ENCODE measurements at places on chromosomes 1 and 21.

- peak; percentile 96 for DNase-seq
These were observed 83.6 kb downstream of the SLC66A1 start for GRCh38 chr1:19395678-19396192.

- peak; percentile 71 for DNase-seq
These were observed 68.1 kb downstream of the RPS6KA1 start for GRCh38 chr1:26597629-26598039.

DNA sequence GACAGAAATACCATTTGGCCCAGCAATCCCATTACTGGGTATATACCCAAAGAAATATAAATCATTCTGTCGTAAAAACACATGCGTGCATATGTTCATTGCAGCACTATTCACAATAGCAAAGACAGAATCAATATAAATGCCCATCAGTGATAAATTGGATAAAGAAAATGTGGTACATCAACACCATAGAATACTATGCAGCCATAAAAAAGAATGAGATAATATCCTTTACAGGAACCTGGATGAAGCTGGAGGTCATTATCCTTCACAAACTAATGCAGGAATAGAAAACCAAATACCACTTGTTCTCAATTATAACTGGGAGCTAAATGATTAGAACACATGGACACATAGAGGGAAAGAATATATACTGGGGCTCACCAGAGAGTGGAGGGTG lies 109.6 kb upstream of the SLC35F3 start:
- DNase-seq: no peak

DNA sequence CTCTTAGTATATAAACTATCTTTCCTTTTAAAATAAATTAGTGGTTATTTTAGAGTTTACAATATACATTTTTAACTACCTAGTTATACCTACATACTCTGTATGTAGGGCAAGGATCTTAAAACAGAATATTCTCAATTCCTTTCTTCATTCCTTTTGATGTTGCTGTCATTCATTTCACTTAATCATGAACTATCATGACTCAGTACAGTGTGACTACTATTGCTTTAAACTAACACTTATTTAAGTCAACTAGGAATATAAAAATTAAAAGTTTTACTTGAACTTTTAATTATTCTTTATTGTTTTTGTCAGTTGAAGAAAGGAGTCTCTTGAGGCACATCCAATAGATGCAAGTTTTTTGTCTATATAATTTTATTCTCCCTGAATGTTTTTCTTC lies 726.4 kb downstream of the BRINP3 start:
- DNase-seq: no peak

DNA sequence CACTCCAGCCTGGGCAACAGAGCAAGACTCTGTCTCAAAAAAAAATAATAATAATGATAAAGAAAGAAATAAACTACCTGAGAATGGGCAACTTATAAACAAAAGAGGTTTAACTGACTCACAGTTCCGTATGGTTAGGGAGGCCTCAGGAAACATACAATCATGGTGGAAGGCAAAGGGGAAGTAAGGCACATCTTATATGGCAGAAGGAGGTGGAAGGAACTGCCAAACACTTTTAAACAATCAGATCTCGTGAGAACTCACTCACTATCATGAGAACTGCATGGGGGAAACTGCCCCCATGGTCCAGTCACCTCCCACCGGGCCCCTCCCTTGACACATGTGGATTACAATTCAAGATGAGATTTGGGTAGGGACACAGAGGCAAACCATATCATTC lies 6.3 kb upstream of the EGLN1 start:
- no peak for DNase-seq

DNA sequence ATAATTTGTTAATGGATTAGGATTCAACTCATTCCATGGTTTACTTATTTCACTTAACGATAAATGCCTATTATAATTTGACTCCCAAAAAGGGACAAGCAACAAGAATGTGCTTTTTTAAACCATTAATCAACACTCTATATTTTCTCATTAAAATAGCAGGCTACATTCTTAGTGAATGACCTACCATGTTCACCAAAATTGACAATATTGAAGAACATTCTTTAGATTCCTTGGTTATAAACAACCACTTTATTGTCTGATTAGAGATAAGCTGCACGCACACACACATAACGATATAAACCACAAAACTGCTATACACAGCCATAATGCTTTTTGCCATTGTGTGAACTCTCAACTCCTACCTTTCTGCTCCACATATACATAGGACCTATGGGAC lies 75.4 kb upstream of the LRRC7 start:
- DNase-seq: peak; percentile 11

GRCh38 chr1:178682886-178683285 lies 42.2 kb upstream of the RALGPS2 start:
- DNase-seq: no peak

- peak; percentile 26 for DNase-seq
These were observed 40.7 kb downstream of the RPS6KA1 start for GRCh38 chr1:26570287-26570686.

DNA sequence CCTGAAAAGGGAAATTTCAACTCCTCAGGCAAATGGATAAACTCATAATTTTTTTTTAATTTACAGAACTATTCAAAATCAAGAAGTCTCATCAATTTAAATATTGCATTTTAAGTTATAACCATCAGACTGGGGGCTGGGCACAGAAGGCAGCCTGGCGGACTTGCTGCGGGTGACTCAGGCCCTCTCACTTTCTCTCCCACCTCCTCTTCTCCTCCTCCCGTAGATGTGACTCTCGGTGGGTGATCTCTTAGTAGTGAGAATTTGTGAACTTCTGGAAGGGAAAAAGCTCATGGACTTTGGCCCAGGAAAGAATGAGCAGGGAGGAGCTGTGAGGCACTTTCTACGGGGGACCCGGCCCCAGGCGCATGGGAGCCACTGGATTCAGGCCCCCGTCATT lies 32.9 kb downstream of the CLIC6 start:
- DNase-seq: peak; percentile 57

GRCh38 chr21:14943616-14944015 lies 121.2 kb downstream of the NRIP1 start:
- DNase-seq: no peak

DNA sequence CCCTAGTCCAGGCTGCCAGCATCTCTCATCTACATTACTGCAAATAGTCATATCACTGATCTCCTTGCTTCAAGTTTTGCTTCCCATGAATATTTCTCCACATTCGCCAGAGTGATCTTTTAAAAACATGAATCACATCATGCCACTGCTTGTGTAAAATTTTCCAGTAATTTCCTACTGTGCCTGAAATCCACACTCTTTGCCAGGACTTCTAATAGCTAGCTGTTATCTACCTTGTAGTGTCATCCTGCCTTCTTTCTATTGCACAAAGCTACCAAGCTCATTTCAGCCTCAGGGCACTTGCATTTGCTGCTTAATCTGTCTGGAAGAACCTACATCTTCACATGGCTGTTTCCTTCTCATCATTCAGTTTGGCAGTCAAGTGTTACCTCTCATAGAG lies 33.9 kb upstream of the ZNF362 start:
- peak; percentile 47 for DNase-seq

GRCh38 chr1:94245747-94246438 lies 8.5 kb upstream of the ARHGAP29 start:
- no peak for DNase-seq
